Dermis microvascular lymphatic vessel endothelial cell (primary cell): ENCODE measurements at places on chromosomes 11 and 22. TPM values are rescaled to one million over a fixed set of nuclear protein-coding genes. Genes with fewer than 3 reads are reported as not detected.

The NCAM1 gene
- 0.90 and 4.2 TPM in 2 replicates for total RNA-seq

The E2F8 gene
- total RNA-seq = 0.76 and 0.90 TPM in 2 replicates

The KDM4E gene
- total RNA-seq = not detected in 2 replicates

DNA sequence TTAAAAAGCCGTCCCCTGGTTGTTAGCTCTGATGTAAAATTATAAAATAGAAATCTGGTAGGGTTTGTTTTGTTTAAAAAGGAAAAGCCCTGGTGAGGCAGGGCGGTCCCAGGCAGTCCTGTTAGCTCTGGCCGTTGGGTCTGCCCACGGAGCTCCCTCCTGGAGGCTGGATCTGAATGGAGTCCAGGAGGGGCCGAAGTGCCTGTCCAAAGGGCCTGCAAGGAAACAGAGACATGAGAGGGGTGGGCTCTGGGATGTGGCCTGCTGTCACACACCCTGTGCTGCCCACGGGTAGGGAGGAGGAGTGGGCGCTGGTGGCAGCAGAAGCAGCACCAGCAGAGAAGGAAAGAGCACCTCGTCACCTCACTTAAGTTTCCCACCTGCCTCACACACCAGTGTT lies 11.3 kb upstream of the PMM1 start:
- DNase-seq = no peak

DNA sequence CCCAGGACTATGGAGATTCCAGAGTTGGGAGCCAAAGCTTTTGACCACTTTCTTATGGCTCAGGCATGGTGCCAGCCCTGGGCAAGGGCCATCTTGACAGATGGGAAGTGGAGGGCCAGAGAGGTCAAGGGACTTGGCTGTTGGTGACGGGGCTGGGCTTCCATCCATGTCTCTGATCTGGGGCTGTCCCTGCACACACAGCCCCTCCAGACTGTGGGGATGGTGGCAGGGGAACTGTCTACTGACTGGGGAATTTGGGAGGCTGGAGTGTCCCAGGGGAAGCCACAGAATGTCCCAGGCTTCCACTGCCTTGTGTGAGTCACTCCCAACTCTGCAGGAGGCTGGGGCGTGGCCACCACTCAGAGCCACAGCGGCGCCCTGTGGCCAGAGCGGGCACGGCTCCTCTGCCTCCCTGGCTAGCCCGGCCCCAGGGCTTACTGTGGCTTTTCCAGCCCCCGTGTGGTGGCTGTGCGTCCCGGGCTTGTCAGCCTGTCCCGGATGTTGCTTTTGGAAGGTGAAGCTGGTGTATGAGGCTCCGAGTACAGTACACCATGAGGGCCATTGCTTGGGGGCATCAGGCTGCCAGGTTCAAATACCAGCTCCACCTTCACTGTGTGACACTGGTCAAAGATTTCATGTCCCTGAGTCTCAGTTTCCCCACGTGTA lies 19.6 kb downstream of the C22orf23 start:
- DNase-seq = peak; percentile 81

DNA sequence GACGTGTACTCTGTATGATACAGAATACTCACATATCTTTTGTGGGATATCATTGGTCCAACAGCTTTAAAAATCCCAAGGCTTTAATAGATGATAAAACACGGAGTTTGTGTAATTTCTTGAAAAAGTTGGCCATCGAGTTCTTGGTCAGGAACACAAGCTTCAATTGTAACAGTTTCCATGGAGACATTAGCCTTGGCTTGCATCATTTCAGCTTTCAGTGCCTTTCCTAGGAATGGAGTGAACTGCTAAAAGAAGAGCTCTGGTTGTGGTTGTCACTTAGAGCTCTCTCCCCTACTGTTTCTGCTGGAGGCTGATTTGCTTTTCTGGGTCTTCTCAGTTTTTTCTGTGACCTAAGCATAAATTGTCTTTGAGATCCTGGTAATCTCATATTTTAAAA lies 14.2 kb downstream of the BMAL1 start:
- no peak for DNase-seq

GRCh38 chr11:9675691-9676090 lies 11.8 kb downstream of the SWAP70 start:
- DNase-seq = no peak

- no peak for DNase-seq
Measured at GRCh38 chr22:47395481-47395880, 633.0 kb downstream of the TBC1D22A start.

GRCh38 chr22:32745996-32746322 lies 55.5 kb upstream of the TIMP3 start:
- DNase-seq = no peak

DNA sequence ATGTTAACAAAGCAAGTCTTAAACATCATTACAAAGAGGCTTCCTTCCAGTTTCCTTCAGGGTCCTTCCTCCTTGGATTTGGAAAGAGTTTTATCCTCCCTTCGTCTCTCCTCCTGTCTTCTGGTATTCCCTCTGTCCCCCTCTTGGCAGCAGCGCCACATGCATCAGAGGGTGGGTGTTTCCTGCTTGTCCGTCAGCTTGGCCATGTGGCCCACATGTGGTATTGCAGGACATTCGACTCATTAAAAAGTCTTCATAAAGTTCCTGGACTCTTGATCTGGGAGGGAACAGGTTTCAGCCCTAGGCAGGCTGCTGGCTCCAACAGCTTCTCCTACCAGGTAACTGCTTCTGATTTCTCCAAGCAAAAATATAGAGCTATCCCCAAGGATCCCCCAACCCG lies 189.8 kb downstream of the CSNK2A3 start:
- no peak for DNase-seq
